ENCODE measurements at places on chromosomes 3 and 15. TPM values are rescaled to one million over a fixed set of nuclear protein-coding genes. Genes with fewer than 3 reads are reported as not detected.

Gene RTP4
- total RNA-seq = 3.6 TPM

Gene RPSA
- 346 TPM for total RNA-seq

DNA sequence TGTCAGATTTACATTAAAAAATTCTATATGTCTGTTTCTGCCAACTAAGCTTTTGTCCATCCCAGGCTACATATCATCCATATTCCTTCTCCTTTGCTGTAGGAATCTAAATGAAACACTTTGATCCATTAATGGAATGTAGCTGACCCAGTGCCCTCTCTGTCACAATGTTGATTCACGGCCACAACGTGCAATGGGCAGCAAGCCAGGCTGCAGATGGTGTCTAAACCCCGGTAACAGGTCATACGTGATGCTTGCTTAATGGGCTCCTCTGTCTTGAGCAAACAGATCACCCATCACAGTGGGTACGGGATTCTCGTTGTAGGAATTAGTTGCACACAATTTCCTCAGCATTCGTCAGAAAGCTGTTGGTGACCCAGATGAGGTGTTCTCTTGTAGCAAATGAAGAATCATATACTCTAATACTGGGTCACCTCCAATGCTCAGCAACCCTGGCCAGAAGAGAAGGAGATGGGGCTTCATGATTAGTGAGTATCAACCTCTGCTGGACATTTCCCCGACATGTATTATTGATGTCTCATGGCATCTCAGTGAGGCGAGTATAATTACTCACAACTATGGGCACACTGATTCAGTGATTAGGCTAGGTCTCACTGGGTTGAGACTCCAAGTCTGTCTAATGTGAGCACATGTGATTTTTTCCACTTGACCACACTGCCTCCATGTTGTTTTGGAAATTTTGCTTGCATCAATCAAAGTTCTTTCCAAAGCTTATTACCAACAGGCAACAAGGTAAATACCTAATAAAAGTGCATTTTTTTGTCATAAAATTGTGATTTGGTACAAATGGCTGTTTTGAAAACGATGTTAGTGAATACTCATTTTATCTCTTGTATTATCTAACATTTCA, 12.9 kb upstream of the DCBLD2 start:
- no peak overlapping the region for H3K4me3 ChIP-seq
- no peak for DNase-seq
- H3K4me1 ChIP-seq = no peaks in the 10 kb centered on the region
- no peaks in the 10 kb centered on the region for H3K27me3 ChIP-seq
- no peak overlapping the region for H3K27ac ChIP-seq

DNA sequence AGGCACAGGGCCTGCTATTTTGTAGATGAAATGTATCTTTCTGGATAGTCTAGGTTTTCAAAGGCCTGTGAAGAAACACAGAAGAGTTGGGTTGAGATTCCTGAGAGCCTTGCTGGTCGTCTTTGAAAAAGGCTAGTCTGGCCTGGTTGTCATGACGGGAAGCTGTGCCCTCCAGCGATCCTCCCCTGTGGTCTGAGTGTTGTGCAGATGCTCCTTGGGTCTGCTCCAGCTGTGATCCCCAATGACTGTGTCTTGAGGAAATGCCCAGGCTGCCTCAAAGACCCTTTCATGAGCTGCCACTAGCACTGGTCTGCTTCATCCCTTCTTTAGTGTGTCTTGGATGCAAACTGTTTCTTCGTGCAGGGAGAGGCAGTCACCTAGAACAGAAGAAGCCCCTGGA, 111.0 kb upstream of the SYNPR start:
- H3K4me3 ChIP-seq = no peak overlapping the region
- no peak overlapping the region for H3K27ac ChIP-seq
- DNase-seq = no peak
- H3K4me1 ChIP-seq = no peaks in the 10 kb centered on the region
- no peaks in the 10 kb centered on the region for H3K36me3 ChIP-seq

- DNase-seq = no peak
- no peaks in the 10 kb centered on the region for H3K36me3 ChIP-seq
- no peaks in the 10 kb centered on the region for H3K4me1 ChIP-seq
Measured at GRCh38 chr3:27615555-27615954, 106.6 kb downstream of the EOMES start.

Gene GOLGA8T
- not detected for total RNA-seq

DNA sequence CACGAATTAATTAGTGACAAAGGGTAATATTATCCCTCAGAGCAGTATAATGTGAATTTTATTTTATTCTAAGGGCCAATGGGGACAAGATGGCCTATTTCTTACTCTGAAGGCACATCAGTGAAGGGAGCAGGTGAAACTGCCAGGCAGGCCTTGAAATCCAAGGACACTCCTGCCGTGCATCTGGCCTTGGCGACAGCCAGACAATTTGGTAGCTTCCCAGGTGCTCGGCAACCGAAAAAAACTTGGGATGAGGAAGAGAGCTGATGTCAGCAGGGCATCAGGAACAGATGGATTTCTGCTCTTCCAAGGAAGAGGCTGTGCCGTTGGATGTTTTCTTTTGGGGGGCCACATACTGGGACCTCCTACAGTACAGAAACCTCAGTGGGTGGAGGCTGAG, 83.2 kb upstream of the ADAMTSL3 start:
- H3K36me3 ChIP-seq = no peaks in the 10 kb centered on the region
- H3K4me3 ChIP-seq = no peak overlapping the region
- no peak for DNase-seq
- no peaks in the 10 kb centered on the region for H3K27me3 ChIP-seq
- H3K4me1 ChIP-seq = no peaks in the 10 kb centered on the region
- H3K27ac ChIP-seq = no peak overlapping the region

DNA sequence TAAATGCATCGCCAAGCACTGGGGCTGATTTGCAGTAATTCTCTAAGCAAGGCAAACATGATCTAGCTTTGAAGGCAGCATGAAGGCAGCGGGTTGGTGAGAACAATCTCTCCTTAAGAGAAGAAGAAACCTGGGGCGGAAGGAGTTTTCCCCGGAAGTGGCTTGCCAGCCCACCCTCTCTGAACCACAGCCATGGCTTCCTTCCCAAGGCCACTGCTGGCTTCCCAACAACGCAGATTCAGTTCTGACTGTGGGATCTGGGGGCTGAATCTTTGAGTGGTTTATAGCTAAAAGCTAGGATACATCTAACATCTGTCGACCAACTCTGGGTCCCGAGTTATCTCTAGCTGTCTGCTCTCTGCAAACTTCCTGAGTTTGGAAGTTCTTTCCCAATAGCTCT, 4.3 kb upstream of the CPN2 start:
- DNase-seq = no peak
- H3K36me3 ChIP-seq = no peaks in the 10 kb centered on the region
- no peak overlapping the region for H3K27ac ChIP-seq

DNA sequence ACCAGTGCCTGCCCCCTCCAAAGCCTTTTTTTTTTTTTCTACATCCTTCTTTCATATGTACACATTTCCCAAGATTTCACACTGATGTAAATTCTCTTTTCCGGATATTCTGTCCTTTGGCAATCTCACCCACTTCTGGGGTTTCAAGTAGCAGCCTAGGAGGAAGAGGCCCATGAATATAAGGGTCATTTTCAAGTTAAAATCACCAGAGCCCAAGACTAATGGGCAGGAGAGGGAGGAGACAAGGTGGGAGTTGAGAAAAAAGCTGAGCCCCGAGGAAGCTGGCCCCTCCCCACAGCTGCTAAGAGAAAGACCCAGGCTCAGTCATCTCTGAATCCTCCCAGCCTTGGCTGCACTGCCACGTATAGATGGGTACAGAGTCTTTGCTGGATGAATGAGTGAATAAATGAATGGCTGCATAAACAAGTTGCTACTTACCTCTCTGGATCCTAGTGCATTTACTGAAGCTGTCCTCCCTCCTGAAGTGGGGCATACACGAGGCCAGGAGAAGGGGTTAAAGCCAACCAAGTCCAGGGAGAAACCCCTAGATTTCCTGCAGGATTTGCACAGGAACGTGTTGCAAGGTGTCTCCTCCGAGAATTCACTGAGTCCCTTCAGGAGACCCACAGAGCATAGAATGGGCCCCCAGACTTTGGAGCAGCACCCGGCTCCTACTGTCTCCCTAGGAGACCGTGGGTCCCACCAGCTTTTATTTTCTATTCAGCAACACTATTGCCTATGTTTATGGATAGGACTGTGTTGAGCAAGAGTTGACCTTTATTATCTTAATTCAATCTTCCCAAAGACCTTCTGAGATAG, 100.8 kb upstream of the LIPC start:
- peak overlapping the region; percentile 88 for H3K27ac ChIP-seq
- H3K4me3 ChIP-seq = no peak overlapping the region
- peaks cover 29% of the 10 kb centered on the region for H3K4me1 ChIP-seq

GRCh38 chr3:70805061-70805889, 492.8 kb upstream of the MDFIC2 start:
- no peaks in the 10 kb centered on the region for H3K27me3 ChIP-seq
- H3K4me3 ChIP-seq = no peak overlapping the region
- no peak for DNase-seq
- H3K36me3 ChIP-seq = no peaks in the 10 kb centered on the region

DNA sequence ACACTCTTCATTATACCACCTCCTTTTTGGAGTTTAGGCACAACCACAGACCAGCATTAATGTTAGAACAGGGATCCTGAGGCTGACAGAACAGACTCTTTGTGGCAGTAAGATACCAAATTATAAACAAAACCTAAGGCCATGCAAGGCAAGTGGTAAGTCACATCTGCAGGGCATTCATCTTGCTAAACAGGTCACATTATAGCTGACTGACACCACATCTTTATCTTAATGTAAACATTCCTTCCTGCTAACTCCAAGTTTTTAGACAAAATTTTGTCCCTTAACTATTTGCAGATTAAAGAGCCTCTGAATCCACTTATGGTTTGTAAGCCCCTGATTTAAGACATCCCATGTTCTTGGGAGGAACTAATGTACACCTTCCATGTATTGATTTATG, 500.6 kb downstream of the PYDC2 start:
- H3K27ac ChIP-seq = no peak overlapping the region
- no peak overlapping the region for H3K4me3 ChIP-seq
- H3K36me3 ChIP-seq = no peaks in the 10 kb centered on the region
- H3K27me3 ChIP-seq = no peaks in the 10 kb centered on the region
- no peaks in the 10 kb centered on the region for H3K4me1 ChIP-seq

Gene C15orf39
- 3.1 TPM for total RNA-seq

- DNase-seq = no peak
- no peak overlapping the region for H3K4me3 ChIP-seq
- no peaks in the 10 kb centered on the region for H3K36me3 ChIP-seq
Measured at GRCh38 chr3:25820366-25820765, 30.5 kb downstream of the OXSM start.

- no peaks in the 10 kb centered on the region for H3K4me1 ChIP-seq
- DNase-seq = no peak
- H3K4me3 ChIP-seq = no peak overlapping the region
- H3K36me3 ChIP-seq = no peaks in the 10 kb centered on the region
- no peak overlapping the region for H3K27ac ChIP-seq
- peaks cover 11% of the 10 kb centered on the region for H3K27me3 ChIP-seq
Measured at GRCh38 chr3:44903314-44903713, 28.9 kb downstream of the TGM4 start.

DNA sequence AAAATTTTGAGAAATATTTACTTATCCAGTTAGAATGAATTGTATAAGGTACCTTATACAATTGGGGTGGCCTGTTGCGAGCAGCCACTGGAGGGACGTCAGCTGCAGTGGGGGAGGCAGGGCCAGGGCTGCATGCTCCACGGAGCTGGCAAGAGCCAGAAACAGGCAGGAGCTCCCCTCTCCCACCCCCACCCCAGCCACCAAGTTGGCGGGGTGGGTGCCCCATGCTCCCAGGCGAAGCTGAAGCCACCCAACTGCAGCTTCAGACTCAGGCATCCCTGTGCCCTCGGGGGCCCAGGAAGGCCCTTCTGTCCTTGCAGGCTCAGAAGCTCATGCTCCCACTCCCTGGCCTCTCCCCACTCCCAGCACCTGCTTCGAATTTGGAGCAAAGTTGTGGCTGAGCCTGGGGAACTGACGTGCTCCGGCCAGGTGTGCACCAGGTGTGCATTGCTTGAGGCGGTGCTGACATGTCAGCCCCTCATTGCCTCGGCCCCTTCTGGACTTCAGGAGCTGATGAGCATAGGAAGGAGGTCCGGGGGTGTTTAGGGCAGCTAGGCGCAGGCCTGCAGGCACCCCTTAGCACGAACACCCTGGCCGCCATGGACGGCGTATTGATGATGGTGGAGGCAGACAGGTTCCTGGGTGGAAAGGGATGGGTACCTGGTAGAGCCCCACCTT, 743.8 kb upstream of the GBE1 start:
- H3K36me3 ChIP-seq = no peaks in the 10 kb centered on the region
- H3K4me1 ChIP-seq = no peaks in the 10 kb centered on the region
- H3K4me3 ChIP-seq = no peak overlapping the region

Gene SLC12A1
- total RNA-seq = not detected

- H3K27ac ChIP-seq = no peak overlapping the region
- no peak overlapping the region for H3K4me3 ChIP-seq
- no peaks in the 10 kb centered on the region for H3K36me3 ChIP-seq
- no peak for DNase-seq
- H3K4me1 ChIP-seq = no peaks in the 10 kb centered on the region
Measured at GRCh38 chr3:106268696-106269095, 399.9 kb upstream of the CBLB start.

- H3K27me3 ChIP-seq = no peaks in the 10 kb centered on the region
- H3K4me3 ChIP-seq = no peak overlapping the region
- H3K36me3 ChIP-seq = no peaks in the 10 kb centered on the region
- H3K27ac ChIP-seq = no peak overlapping the region
- DNase-seq = no peak
- peaks cover 20% of the 10 kb centered on the region for H3K4me1 ChIP-seq
Measured at GRCh38 chr15:25801586-25802284, 61.4 kb downstream of the ATP10A start.

DNA sequence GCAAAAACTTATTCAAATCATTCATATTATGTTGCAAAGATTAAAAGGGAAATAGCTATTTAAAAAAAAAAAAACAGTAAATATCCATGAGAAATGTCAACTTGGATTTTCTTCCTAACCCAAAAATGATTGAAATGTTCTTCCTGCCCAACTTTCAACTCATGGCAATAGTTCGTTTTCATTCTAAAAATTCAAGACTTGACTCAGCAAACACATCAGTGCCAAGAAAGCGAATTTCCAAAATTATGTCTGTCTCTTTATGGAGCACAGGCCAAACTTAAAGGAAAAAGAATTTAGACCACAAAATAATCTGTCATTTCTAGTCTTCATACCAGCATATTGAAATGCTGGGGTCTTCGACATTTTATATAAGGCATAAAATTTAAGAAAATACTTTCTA, 63.7 kb downstream of the MAGI1 start:
- H3K4me3 ChIP-seq = no peak overlapping the region
- H3K27ac ChIP-seq = no peak overlapping the region
- no peaks in the 10 kb centered on the region for H3K36me3 ChIP-seq
- no peak for DNase-seq
- no peaks in the 10 kb centered on the region for H3K27me3 ChIP-seq

Gene GUCA1C
- not detected for total RNA-seq

GRCh38 chr3:188348435-188349244, 194.7 kb downstream of the LPP start:
- peak; percentile 73 for DNase-seq
- peak overlapping the region; percentile 46 for H3K27ac ChIP-seq
- no peak overlapping the region for H3K4me3 ChIP-seq
- H3K27me3 ChIP-seq = no peaks in the 10 kb centered on the region
- no peaks in the 10 kb centered on the region for H3K36me3 ChIP-seq
- peaks cover 62% of the 10 kb centered on the region for H3K4me1 ChIP-seq

- no peaks in the 10 kb centered on the region for H3K36me3 ChIP-seq
- H3K27me3 ChIP-seq = no peaks in the 10 kb centered on the region
- H3K27ac ChIP-seq = no peak overlapping the region
- H3K4me3 ChIP-seq = no peak overlapping the region
- H3K4me1 ChIP-seq = no peaks in the 10 kb centered on the region
- no peak for DNase-seq
Measured at GRCh38 chr15:59828263-59828662, 139.1 kb upstream of the BNIP2 start.
